ENCODE measurements at places on chromosomes 6 and 20. TPM values are rescaled to one million over a fixed set of nuclear protein-coding genes. Genes with fewer than 3 reads are reported as not detected.

The ARMC2 gene
- total RNA-seq, result 2.5 TPM

The LPA gene
- not detected for total RNA-seq

The DYNLRB1 gene
- total RNA-seq, result 305 TPM

The EGFL8 gene
- 1.6 TPM for total RNA-seq

The CGA gene
- 26.6 TPM for total RNA-seq

The RSPO3 gene
- 0.42 TPM for total RNA-seq

The CEP43 gene
- total RNA-seq, result 37.2 TPM

The EFCAB8 gene
- total RNA-seq, result not detected

The FAM83C gene
- not detected for total RNA-seq

The PTCRA gene
- total RNA-seq, result not detected

The RPS10 gene
- total RNA-seq, result 3,564 TPM

The IRAK1BP1 gene
- total RNA-seq, result 2.2 TPM

The TSBP1 gene
- not detected for total RNA-seq

The FRK gene
- total RNA-seq, result 1.3 TPM

The FAM184A gene
- 0.79 TPM for total RNA-seq

The GPSM3 gene
- 12.9 TPM for total RNA-seq

The HSPA1B gene
- 185 TPM for total RNA-seq

The TRAPPC3L gene
- not detected for total RNA-seq

The SIRPG gene
- not detected for total RNA-seq

The PRKN gene
- total RNA-seq, result not detected

The AMD1 gene
- total RNA-seq, result 139 TPM

The C20orf144 gene
- total RNA-seq, result not detected

The MYCT1 gene
- 0.37 TPM for total RNA-seq

The KIAA0408 gene
- total RNA-seq, result 3.0 TPM

The SPDEF gene
- total RNA-seq, result not detected

The MEP1A gene
- total RNA-seq, result not detected

The CTCFL gene
- not detected for total RNA-seq

The MYLK4 gene
- total RNA-seq, result 0.76 TPM

The HTR1E gene
- total RNA-seq, result not detected

The COL11A2 gene
- total RNA-seq, result 0.02 TPM

The ENPP4 gene
- 3.1 TPM for total RNA-seq

The MPC1 gene
- total RNA-seq, result 46.1 TPM

The SCRT2 gene
- total RNA-seq, result not detected

The PPP1R3G gene
- total RNA-seq, result 1.3 TPM

The DNMT3B gene
- 7.1 TPM for total RNA-seq

The APOBEC2 gene
- total RNA-seq, result not detected

The ADGB gene
- total RNA-seq, result not detected

The SLC35B3 gene
- total RNA-seq, result 17.3 TPM

The PXDC1 gene
- 89.8 TPM for total RNA-seq

The NR2E1 gene
- total RNA-seq, result 1.2 TPM

The PRL gene
- not detected for total RNA-seq
